ENCODE measurements at places on chromosomes 1 and 21. TPM values are rescaled to one million over a fixed set of nuclear protein-coding genes. Genes with fewer than 3 reads are reported as not detected.

HUNK gene
- total RNA-seq, result 7.3 TPM

VHLL gene
- not detected for total RNA-seq

WNT9A gene
- 2.7 TPM for total RNA-seq

MYBPH gene
- 8.9 TPM for total RNA-seq

RNU1-1 gene
- total RNA-seq, result under 0.01 TPM

GRCh38 chr1:116006486-116006964 lies 30.2 kb downstream of the SLC22A15 start:
- no peak for DNase-seq

GRCh38 chr1:38672692-38673091 lies 186.9 kb downstream of the RRAGC start:
- DNase-seq, result no peak

DNA sequence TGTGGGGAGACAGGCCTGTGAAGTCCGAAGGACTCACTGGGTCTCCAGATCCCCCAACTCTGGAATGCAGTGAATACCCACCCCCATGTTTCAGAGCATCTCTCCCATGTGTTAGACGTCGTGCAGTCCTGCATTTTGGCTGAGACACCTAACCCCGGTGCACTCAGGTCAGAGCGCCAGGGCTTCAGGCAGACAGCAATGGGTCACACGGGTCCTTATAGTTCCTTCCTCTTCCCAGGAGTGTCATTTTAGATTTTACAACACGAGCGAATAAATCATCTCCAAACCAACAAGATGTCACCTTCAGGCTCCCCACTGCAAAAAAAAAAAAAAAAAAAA lies 5.1 kb downstream of the PRRX1 start:
- DNase-seq, result no peak

DNA sequence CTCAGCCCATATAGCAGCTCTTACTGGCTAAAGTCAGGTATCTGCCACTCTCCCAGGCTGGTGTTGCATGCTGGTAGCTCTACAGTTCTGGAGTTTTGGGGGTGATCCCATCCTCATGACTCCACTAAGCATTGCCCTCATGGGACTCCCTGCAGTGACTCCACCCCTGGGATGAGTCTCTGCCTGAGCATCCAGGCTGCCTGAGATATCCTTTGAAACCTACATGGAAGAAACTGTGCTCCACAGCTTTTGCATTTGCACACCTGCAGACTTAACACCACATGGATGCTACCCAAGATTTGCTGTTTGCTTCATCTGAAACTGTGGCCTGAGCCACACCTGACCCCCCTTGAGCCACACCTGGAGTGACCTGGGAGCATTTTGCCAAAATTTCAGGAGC lies 226.4 kb downstream of the C1orf94 start:
- no peak for DNase-seq
